ENCODE measurements at places on chromosomes 3 and 15.

- peak overlapping the region; percentile 94 for H3K27ac ChIP-seq
- no peak overlapping the region for H3K4me3 ChIP-seq
- DNase-seq, result no peak
- H3K36me3 ChIP-seq, result no peaks in the 10 kb centered on the region
- H3K27me3 ChIP-seq, result no peaks in the 10 kb centered on the region
These were observed 1.8 kb upstream of the PLXND1 start for GRCh38 chr3:129608087-129608935.

DNA sequence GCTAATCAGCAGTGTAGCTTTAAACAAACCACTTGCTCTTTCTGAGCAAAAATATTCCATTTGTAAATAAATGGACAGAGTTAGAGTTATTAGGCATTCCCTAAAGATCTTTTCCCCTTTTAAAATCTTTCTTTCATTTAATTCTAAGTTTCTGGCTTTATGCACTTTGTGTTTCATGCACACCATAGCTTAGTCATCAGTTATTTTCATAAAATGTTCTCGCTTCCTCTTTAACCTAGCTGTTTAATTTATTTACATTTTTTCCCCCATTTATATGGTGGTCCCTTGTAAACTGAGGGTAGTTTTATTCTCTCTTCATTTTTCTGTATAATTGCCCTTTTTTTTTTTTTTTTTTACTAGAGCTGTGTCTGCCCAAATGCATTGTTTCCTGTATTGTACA lies 315.0 kb upstream of the LRRFIP2 start:
- peaks cover 5% of the 10 kb centered on the region for H3K36me3 ChIP-seq
- H3K27ac ChIP-seq, result peak overlapping the region; percentile 1
- no peak for DNase-seq
- no peak overlapping the region for H3K4me3 ChIP-seq

DNA sequence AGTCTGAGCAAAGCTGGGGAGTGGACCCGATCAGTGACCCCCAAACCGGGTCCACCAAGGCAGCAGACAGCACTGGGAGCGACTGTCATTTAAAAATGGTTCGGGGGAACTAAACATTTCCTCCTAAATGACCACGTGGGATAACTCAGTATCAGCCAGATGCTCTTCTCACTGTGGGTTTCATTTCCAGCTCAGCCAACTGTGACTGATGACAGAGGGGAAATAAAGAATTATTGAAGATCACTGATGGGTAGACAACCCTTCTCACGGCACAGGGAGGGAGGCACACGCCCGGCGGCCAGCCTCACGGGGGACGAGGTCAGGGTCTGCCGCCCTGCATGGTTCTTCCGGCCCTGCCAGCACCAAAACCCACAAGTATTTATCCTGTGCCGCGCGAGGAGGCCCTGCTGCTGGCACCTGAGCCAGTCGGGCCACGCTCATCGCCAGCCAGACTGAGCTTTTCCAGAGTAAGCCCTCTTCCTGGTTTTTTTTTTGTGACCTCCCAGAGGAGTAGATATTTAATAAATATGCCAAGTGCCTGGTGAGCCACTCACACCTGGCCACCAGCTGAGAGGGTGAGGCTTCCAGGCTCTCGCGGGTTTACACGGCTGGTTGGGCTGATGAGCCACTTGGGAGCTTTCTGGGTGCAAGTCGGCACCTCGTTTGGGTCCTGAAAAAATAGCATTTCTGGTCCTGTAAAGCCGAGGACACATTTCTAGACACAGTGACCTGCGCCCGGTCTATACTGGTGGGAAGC lies 6.2 kb downstream of the MELTF start:
- H3K4me3 ChIP-seq, result no peak overlapping the region
- no peak overlapping the region for H3K27ac ChIP-seq
- no peaks in the 10 kb centered on the region for H3K36me3 ChIP-seq
- H3K27me3 ChIP-seq, result no peaks in the 10 kb centered on the region
- H3K4me1 ChIP-seq, result no peaks in the 10 kb centered on the region

GRCh38 chr3:172315401-172316091 lies 132.7 kb downstream of the GHSR start:
- H3K4me1 ChIP-seq, result peaks cover 4% of the 10 kb centered on the region
- no peak for DNase-seq
- peaks cover 8% of the 10 kb centered on the region for H3K36me3 ChIP-seq
- H3K27me3 ChIP-seq, result no peaks in the 10 kb centered on the region

DNA sequence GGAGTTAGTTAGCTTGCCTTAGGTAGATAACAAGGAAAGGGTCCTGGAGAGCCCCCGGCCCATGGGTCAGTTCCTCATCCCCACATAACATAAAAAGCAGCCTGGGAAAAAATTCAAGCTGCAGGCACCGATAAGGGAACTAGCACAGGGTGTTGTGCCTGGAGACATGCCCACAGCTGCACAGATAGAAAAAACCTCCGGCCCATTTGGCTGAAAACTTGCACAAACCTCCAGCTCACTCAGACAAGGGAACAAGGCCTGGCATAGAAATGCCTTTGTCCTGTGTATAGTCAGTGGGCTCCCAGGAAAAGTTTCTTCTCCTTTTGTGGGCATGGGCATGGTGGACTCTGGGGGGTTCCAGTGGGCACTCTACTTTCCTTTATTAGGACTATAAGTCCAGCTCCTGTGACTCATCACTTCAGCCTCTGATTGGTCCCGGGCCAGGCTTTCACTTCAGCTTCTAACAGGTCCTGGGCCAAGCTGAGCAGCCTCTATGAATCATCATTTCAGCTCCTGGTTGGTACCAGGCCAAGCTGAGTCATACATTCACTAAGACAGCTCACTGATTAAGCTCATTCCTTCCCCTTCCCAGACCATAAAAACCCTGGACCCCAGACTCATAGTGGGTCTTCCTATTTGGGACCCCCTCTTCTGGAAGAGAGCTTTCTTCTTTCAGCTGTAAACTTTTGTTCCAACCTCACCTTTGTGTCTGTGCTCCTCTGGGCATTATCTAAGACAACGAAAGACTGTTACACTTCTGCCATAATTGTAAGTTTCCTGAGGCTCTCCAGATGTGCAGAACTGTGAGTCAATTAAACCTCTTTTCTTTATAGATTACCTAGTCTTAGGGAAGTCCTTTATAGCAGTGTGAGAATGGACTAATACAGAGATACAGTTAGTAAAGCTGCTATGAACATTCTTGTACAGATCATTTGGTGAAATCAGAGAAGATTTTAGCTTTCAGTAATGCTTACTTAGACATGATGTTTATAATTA lies 348.0 kb upstream of the DPPA4 start:
- H3K4me1 ChIP-seq, result no peaks in the 10 kb centered on the region
- H3K27ac ChIP-seq, result peak overlapping the region; percentile 76
- peak; percentile 91 for DNase-seq
- H3K36me3 ChIP-seq, result no peaks in the 10 kb centered on the region
- no peaks in the 10 kb centered on the region for H3K27me3 ChIP-seq
- no peak overlapping the region for H3K4me3 ChIP-seq

- no peak overlapping the region for H3K4me3 ChIP-seq
- no peak for DNase-seq
- H3K27ac ChIP-seq, result no peak overlapping the region
- no peaks in the 10 kb centered on the region for H3K27me3 ChIP-seq
- no peaks in the 10 kb centered on the region for H3K4me1 ChIP-seq
- no peaks in the 10 kb centered on the region for H3K36me3 ChIP-seq
These were observed 6.2 kb downstream of the UBE2E1 start for GRCh38 chr3:23811919-23812318.

DNA sequence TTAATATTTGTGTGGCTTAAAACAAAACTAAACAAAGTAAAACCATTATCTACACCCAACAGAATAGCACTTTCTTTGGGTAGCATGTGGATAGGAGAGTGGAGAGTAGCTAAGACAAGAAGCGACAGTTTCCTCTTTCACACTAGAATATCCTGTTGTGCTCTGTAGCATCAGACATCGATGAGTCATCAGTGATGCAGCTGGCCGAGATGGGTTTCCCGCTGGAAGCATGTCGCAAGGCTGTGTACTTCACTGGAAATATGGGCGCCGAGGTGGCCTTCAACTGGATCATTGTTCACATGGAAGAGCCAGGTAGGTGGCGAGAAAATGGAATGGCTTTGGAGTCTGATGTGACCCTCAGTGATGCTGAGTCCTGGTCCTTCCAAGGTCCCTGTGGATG lies 108.1 kb downstream of the USP13 start:
- no peaks in the 10 kb centered on the region for H3K4me1 ChIP-seq
- no peaks in the 10 kb centered on the region for H3K27me3 ChIP-seq
- peaks cover 9% of the 10 kb centered on the region for H3K36me3 ChIP-seq
- no peak for DNase-seq

DNA sequence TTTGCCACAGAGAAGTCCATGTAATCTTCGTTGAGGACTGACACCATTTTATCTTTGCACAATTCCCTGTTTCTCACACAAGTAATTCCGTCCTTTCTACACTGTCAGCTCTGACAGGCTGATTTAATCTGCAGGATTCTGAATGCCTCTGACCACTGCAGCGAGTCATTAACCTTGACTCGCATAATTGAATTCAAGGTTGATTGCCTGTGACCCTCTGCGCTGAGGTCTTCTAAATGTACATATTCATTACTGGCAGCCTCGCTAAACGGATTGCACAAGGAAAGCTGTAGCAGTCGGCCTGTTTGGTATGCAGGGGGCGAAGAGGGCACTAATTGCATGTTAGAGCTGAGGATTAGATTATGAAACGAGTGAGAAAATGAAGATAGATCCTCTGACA lies 147.8 kb downstream of the SHOX2 start:
- H3K27ac ChIP-seq, result no peak overlapping the region
- H3K36me3 ChIP-seq, result no peaks in the 10 kb centered on the region
- H3K27me3 ChIP-seq, result no peaks in the 10 kb centered on the region
- H3K4me1 ChIP-seq, result no peaks in the 10 kb centered on the region
- no peak for DNase-seq

- H3K27ac ChIP-seq, result no peak overlapping the region
- H3K27me3 ChIP-seq, result no peaks in the 10 kb centered on the region
- H3K36me3 ChIP-seq, result no peaks in the 10 kb centered on the region
These were observed 1261.6 kb upstream of the GBE1 start for GRCh38 chr3:83023086-83023485.

DNA sequence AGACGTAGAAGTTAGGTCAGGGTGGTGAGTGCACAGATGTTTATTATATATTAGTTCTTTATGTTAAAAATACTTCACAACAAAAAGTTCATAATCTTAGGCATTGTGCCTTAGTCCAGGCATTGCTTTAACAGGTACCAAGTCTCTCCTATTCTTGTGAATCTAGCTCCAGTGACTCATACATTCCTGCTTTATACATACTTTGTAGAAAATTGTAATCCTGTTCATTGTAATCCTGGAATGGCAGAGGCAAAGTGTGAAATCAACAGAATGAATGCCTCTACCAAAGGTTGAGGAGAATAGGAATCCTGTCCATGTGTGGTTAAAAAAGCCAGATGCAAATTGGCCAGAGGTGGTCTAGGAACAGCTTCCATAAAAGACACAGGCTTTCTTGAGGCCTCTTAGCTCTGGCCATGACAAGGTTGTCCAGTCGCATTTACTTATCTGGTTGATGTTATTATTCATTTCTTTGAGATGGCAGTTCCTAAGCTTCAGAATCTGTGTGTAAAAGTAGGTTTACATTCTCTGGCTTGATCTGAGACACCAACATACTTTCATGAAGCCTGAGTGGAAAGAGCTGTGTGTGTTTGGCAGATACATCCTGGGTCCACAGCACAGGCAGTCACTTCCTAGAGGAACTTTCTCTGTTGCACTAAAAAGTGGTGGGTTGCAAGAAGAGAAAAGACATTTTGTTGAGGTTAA lies 109.0 kb downstream of the CDIN1 start:
- no peaks in the 10 kb centered on the region for H3K27me3 ChIP-seq
- no peak overlapping the region for H3K4me3 ChIP-seq
- no peak overlapping the region for H3K27ac ChIP-seq
- H3K4me1 ChIP-seq, result no peaks in the 10 kb centered on the region

DNA sequence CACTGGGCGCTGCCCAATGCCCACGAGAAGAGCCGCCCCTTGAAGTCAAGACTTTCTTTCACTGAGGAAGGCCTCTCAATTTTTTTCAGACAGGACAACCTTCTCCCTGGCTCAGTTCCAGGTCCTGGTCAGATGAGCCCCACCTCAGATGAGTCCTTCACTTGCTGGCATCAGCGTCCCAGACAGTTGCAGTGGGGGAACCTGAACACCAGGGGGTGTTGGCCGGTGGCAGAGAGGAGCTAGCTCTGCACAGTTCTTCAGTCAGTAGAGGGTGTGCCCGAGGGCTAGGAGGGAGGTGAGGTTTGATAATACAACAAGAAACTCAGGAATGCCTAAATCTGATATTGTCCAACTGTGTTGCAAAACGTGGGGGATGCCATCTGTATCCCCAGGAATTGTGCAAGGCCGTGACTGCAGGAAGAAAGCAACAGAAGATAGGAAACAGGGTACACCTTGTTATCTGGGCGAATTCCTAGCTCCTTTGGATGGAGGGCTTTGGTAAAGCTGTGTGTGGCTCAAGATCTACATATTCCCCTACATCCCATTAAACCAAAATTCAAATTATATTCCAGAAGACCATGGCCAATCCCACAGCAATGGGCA lies 34.3 kb downstream of the CCR3 start:
- H3K36me3 ChIP-seq, result no peaks in the 10 kb centered on the region
- peak; percentile 66 for DNase-seq
- H3K27me3 ChIP-seq, result no peaks in the 10 kb centered on the region
- no peak overlapping the region for H3K4me3 ChIP-seq

- no peak for DNase-seq
- H3K27ac ChIP-seq, result no peak overlapping the region
- no peaks in the 10 kb centered on the region for H3K27me3 ChIP-seq
These were observed 24.3 kb upstream of the MASP1 start for GRCh38 chr3:187315872-187316271.

DNA sequence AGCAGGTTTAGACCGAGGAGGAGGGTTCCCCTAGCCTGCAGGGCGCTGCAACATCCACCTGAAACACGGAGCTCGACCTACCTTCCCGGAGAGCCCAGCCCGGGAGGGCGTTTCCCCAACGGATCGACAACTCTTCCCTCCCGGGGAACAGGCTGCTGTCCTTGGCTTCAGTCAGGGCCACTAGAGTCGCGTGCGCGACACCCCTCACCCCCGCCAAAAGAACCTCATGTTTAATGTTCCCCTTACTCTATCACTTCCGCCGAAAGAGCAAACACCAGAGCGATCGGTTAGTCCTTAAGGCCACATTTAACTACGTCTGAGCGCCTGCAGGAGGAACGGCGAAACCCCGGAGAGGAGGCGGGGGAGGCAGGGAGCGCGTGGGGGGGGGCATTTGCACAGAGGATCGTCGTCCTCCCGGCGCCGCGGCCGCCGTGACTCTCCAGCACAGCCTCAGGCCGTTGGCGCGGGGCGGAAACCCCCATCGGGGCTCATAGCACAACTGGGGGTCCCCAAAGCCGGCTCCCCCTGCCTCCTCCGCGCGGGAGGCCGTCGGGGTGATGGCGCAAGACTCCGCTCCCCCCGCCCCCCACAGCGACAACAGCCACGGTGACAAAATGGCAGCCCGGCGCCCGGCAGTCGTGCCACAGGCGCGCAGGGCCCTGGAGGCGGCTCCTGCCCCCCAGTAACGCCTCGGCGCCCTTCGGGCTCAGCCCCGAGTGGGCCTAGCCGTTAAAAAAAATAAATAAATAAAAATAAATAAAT lies 3.2 kb downstream of the ANP32A start:
- peaks cover 25% of the 10 kb centered on the region for H3K4me1 ChIP-seq
- H3K27ac ChIP-seq, result peak overlapping the region; percentile 98
- peak; percentile 83 for DNase-seq
- peak overlapping the region; percentile 90 for H3K4me3 ChIP-seq
- H3K36me3 ChIP-seq, result no peaks in the 10 kb centered on the region
- no peaks in the 10 kb centered on the region for H3K27me3 ChIP-seq
